ENCODE measurements at places on chromosomes 12 and 14. TPM values are rescaled to one million over a fixed set of nuclear protein-coding genes. Genes with fewer than 3 reads are reported as not detected.

The NTF3 gene
- 4.4 TPM for total RNA-seq

The IL23A gene
- total RNA-seq: not detected

The ANKRD33 gene
- total RNA-seq: not detected

The ASB2 gene
- 0.16 TPM for total RNA-seq

The ARMH4 gene
- 10.1 TPM for total RNA-seq

The SLC8B1 gene
- total RNA-seq: 29.1 TPM

The SMCO3 gene
- not detected for total RNA-seq

The TEAD4 gene
- total RNA-seq: 18.9 TPM

The TAS2R19 gene
- total RNA-seq: 9.6 TPM

The PLCZ1 gene
- total RNA-seq: not detected

The LRP1 gene
- 702 TPM for total RNA-seq

The MANSC4 gene
- not detected for total RNA-seq

The TMEM132D gene
- total RNA-seq: 0.16 TPM

The CELA1 gene
- total RNA-seq: not detected

The PTPRB gene
- 0.49 TPM for total RNA-seq

The TESPA1 gene
- not detected for total RNA-seq

The MSRB3 gene
- total RNA-seq: 74.6 TPM

The KLRC1 gene
- not detected for total RNA-seq

The NFE2 gene
- 0.65 TPM for total RNA-seq

The POTEG gene
- not detected for total RNA-seq

All from hair follicle dermal papilla cell (primary cell).